ENCODE measurements at places on chromosomes 11 and 22.

DNA sequence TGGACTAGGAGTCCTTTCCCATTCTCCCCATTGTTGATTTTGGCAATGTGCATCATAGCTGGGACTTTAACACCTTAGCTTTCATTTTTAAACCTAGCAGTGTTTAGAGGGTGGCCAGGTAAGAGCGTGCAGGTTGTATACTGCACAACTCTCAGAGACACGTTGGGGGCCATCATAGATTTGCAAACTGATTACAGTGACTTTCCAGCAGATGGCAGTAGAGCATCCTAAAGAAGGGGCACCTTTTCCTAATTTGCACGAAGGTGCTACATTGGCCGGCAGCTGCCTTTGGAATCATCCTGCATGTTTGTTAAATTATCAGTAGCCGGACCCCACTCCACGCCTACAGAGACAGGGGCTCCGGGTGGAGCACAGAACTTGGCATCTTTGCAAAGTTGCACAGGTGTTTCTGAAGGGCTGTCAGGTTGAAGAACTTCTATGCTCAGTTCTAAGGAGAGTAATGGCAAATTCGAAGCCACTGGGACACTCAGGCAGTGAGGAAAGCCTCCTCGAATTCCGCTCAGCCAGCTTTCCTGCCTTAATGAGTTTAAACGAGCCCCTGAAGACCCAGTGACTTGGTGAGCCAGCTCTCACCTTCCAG, 7.7 kb downstream of the LHFPL7 start:
- DNase-seq, result peak; percentile 61

DNA sequence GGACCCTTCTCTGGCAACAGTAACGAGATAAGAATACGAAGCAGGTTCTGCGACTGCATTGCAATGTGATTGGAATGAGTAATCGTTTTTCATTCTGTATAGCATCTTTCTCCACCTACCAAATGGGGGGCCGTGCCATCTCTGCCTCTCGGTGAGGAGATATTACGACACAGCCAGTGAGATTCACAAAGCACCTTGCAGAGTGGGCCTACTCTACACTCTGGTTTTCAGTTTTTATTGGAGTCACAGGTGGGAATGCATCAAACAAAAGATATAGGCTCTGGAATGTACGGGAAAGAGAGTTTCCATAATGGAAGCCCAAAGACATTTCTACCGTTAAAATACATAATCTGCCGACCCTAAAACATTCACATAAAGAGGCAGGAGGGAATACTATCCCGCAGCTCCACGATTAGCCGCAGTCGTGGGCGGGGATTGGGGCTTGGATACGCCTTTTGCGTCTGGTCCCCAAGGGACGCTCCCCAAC, 423 bp upstream of the RTN3 start:
- DNase-seq, result peak; percentile 64

- no peak for DNase-seq
These were observed 33.5 kb upstream of the CD44 start for GRCh38 chr11:35105319-35106079.

- peak; percentile 79 for DNase-seq
These were observed 89.1 kb upstream of the RTL6 start for GRCh38 chr22:44586999-44587736.

- DNase-seq, result no peak
These were observed 11.3 kb downstream of the MYBPC3 start for GRCh38 chr11:47340980-47341775.

DNA sequence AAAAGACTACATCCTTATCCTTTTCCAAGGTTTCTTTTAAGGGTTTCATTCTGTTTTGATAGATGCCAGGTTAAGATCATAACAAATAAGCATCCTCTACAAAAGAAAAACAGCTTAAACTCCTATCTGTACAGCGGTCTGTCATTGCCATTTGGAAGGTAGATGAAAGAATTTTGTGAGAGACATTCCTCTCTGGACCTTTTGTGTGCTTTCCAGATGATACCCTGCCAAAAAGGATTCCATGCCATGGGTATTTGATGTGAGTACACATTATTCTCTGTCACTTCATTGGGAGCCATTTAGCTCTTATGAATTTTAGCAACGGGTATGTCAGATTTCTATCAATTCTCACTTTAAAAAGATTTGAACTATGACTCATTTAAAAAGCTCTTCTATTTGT, 153.7 kb downstream of the GRIA4 start:
- no peak for DNase-seq

DNA sequence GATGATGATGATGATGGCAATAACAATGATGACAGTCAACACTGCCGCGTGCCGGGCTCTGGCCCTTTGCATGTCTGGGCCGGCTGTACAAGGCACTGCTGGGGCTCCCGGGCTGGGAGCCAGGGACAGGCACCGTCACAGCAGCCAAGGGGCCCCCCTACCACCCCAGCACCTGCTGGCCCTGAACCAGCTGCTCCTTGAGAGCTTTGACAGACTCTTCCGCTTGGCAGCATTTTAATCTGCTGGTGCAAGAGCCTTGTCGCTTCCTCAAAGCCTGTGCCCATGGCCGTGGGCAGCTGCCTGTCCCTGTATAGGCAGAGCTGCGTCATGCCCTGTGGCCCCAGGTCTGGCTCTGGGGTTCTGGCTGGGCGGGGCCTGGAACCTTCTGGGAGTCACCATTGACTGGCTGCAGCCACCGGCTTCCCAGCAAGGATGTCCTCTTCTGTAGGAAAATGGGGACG, 12.9 kb upstream of the MUC6 start:
- DNase-seq, result no peak

GRCh38 chr22:36505998-36506635, 723 bp downstream of the FOXRED2 start:
- DNase-seq, result no peak

DNA sequence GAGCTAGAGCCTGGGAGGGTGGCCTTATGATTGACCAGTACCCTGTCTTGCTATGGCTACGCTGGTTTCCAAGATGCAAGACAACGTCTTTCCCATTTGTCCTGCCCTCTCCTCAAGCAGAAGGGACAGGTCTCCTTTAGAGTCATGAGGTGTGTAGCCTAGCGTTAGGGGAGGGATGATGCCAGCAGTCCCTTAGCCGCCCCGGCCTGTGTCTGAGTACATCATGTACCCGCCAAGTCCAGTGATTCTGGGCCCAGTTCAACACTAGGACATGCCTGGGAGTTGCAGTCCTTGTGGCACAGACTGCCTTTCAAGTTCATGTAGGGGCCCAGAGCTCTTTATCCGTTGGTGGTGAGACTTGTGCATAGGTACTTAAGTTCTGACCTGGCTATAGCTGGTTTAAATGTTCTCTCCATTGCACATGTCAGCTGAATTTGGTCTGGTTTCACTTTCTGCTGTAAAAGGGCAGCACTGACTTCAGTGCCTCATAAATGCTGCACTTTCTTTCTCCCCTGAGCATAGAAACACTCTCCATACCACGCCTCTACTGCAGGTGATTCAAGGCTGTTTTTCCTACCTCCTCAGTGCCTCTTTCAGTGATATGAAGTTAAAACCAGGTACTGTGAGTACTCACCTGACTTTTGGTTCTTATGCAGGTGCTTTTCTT, 151.1 kb downstream of the METTL15 start:
- DNase-seq, result no peak

GRCh38 chr11:71499125-71499524, 27.9 kb upstream of the KRTAP5-7 start:
- DNase-seq, result no peak

DNA sequence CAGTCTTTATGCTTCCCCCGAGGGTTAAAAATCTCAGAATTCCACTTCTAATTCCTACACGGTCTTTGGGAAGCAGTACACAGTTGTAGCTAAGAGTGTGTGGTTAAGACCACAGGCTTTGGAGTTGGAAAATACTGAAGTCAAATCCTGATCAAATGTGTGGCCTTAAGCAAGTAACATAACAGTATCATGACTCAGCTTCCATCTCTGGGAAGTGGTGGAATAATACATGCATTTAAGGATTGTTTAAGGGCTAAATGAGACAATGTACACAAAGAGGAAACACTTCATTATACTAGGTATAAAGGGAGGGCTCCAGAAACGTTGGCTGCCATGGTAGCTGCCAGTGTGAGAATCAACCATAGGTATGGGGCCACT, 71.5 kb downstream of the FAT3 start:
- no peak for DNase-seq

- no peak for DNase-seq
These were observed 123.9 kb upstream of the OPCML start for GRCh38 chr11:133656082-133656635.

DNA sequence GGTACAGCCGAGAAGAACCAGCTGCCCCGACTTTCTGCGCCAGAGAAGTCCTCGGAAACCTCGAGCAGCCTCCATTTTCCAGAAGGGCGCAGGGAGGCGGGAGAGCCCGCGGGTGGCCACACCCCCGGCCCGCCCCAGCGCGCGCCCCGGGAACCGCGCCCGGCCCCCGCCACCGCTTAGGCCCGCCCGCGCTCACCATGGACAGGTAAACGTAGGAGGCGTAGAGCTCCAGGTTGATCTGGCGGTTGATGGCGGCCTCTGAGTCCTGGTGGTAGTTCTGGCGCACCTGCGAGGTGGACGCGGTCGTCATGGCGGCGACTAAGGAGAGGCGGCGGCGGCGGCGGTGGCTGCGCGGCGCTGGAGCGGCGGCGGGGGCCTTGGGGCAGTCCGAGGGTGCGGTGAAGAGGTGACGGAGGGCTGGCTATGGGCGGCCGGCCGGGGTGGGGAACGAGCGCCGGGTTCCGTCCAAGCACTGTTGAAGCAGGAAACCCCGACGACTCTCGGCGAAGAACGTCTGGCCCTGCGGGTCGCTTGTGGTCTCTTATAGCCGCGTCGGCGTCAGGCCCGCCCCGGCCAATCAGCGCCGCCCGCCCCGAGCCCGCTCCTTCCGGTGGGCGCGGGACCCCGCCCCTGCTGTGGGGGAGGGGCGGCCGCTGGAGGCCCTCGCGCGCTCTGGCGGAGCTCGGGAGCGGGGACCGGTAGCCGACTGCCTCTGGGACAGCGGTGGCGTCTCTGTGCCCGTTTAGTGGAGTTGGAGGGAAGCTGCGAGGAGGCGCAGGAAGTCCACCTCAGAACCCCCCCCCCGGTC, at the start of gene FTH1:
FTH1 (minus strand) TSS at position 519 of the 808 bp plus-strand sequence; CDS start at position 310, 209 bp downstream.
- DNase-seq, result peak; percentile 96

GRCh38 chr11:74840486-74840885, 91.8 kb downstream of the RNF169 start:
- no peak for DNase-seq

- DNase-seq, result no peak
These were observed 4.3 kb downstream of the SMARCB1 start for GRCh38 chr22:23790819-23791737.

GRCh38 chr22:26740253-26740652, 82.9 kb downstream of the MIAT start:
- DNase-seq, result no peak

GRCh38 chr11:111302298-111302697, 4.0 kb downstream of the POU2AF3 start:
- DNase-seq, result peak; percentile 82

- DNase-seq, result peak; percentile 81
These were observed 550.6 kb downstream of the SOX6 start for GRCh38 chr11:15805726-15806125.

- DNase-seq, result no peak
These were observed 104.4 kb downstream of the NAT10 start for GRCh38 chr11:34209809-34210208.
